Stromal cell of bone marrow (primary cell): ENCODE measurements at places on chromosomes 6 and 20.

GRCh38 chr6:63636518-63637021, 968 bp downstream of the PHF3 start:
- no peak for DNase-seq

DNA sequence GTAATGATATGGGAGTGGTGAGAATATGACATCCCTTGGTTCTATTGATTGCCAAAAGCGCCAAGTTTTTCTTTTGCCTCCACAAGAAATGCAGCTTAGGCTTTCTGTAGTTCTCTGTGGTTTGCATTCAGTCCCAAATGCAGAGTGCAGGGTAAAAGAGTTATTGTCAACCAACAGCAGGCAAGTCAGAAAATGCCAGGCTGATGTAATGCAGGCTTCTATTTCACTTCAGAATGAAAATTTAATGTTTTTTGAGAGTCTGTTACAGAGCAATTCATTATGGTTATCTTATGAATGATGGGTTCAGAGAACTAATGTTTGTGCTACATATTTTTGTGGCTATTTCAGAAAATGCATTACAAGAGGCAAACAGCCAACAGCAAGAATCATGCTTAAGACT, 293.5 kb downstream of the CENPW start:
- DNase-seq = no peak

DNA sequence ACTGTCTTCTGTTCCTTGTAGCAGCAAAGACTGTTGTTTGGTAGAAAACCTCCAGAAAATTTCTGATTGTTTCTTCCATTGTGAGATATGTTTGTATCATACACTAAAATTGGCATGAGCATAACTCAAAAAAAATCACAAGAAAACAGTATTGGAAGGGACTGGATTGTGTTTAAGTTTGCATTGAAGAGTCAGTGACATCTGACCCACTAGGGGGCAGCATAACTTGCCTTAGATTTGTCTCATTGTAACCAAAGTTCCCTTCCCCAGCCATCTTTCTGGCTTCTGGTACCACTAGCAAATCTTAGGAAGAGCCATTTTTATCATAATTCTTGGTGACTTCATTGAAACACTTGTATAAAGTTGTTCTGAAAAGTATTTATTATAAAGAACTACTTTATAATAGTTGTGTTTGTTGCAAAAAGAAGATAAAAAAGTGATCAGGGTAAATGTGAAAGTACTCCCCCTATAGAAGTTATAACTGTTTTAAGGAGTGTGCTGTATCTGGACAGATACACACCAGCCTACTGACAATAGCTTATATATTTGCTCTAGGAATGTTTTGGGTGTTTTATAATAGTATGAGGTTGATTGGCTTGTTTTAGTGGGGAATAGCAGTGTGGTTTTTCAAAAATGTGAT, 7.7 kb downstream of the CSTF1 start:
- peak; percentile 60 for DNase-seq

DNA sequence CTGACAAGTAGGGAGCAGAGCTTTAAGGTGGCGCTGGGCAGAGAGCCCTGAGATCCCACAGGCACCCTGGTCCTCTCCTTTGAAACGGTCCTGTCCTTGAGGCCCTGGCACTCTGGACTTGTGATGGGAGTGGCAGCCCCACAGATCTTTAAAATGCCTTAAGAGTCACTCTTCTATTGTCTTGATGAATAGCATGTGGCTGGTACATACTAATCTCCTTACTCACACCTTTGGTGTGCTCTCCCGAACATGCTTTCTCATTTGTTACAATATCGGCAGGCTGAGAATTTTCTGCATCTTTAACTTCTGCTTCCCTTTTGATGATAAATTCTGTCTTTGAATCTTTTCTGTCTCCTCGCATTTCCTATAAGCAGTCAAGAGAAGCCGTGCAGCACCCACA, 333.8 kb downstream of the TFAP2A start:
- DNase-seq = no peak

DNA sequence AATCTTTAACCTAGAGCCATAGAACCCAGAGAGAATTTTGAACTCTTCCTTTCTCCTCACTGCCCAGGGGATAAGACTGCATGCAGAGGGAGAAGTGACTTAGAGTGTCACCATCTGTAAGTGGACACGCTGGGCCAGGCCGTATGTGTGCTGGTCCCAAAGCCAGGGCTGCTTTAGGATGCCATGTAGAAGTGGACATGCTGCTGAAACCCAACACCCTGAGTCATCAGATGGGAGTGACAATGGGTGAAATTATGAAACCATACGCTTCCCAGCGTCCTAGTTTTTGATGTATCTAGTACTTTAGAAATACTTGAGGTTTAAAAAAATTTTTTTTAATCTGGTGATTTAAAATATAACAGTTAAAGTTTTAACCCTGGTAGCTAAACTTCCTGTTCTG, 191.1 kb downstream of the FNDC1 start:
- DNase-seq = peak; percentile 61

GRCh38 chr6:96257751-96258150, 242.0 kb downstream of the FUT9 start:
- no peak for DNase-seq

DNA sequence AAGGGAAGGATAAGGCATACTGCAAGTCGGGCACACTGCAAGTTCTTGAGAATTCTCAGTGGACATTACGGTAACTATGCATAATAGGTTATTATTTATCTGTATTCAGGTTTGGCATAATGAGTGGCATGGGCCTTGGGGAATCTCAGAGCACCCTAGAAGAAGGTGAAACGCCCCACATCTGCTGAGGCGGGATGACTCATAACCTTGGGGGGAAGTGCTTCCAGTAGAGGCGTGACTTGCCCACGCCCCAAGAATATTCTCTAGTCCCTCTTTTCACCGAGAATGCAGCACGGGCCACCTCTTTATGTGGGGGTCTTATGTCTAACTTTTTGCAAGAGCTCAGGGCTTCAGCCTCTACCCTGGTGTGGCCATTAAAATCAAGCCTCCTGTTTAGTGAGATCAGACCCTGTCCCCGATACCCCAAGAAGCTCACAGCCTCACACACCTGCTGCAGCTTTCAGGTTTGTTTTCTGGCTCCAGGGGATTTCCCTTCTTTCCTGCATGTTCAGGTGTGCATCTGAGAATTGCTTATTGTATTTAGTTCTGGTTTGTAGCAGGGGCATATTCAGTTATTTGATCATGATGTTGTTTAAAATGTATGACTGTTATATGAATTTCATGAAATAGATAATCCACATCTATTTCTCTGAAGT, 19.1 kb downstream of the ZFP64 start:
- DNase-seq = no peak

DNA sequence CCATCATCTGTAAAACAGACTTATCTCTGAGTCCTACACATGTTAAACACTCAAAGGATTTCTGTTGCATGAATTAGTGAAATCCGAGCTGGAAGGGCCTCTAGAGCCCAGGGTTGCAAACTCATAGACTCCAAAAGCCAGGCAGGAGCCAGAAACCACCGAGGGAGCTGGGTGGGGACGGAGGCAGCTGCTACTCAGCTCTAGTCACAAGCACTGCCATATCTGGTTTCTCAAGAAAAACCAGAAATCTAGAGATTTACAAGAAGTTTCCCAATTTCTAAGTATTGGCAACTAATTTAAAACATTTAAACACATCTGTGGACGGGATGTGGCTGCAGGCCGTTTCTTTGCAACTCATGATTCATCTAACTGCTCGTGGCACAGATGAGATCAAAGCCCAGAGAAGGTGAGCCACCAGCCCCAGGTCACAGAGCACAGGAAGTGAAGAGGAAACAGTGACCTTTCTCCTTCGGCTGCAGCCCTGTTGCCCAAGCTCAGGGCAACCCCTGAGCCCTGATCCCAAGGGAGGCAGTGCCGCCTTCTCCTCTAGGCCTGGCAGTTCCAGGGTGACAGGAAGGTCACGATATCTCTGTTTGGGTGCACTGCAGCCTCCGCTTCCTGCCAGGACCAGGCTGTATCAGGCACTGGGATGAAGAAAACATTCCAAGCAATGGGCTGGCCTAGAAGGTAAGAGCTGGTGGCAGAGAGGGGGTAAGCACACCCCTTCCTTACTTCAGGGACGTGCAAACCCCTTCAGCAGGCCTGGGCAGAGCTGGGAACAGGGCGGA, 26.4 kb upstream of the PTGIS start:
- DNase-seq = peak; percentile 98

GRCh38 chr6:98124171-98124570, 710.2 kb upstream of the POU3F2 start:
- DNase-seq = no peak

- no peak for DNase-seq
These were observed 3.5 kb upstream of the DEFB110 start for GRCh38 chr6:50025258-50025657.

DNA sequence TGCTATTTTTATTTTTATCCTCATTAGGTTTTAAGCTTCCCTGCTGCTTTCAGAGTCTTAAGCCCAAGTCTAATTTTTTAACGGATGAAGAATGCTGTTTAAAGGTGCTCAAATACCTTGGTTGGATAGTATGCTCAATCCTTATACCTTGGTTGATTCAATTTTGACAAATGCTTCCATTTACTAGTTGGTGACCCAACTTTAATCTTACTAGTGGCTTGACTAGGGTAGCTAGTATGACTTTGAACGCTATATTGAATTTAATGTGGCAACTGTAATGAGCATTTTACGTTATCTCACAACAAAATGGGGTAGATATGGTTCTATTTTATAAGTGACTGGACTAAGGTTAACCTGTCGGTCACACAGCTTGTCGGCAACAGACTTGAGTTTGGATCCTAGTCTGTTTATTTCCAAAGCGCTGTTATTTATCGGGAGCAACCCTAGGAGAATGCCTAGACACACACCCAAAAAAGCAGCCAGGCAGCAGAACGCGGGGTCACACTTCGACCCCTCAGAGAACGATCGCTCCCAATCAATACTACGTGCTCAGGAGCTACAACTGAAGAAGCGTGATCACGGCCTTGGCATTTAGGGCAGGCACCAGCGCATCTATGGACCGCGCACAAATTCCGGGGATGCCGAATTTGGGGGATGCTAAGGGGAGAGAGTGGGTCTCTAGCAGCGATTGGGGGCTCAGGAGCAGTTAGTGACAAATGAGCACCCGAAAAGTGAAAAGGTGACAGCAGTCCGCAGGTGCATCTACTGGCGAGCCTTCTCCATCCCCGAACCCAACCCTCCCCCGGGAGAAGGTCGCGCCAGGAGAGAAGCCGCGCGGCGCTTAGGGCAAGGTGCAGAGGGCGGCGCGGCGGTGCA, 586 bp upstream of the ALDH5A1 start:
- DNase-seq = no peak

GRCh38 chr20:16599257-16599656, 26.0 kb upstream of the KIF16B start:
- DNase-seq = no peak
